Thoracic aorta (tissue), 2 donors: ENCODE measurements at places on chromosomes 3 and 15.

- DNase-seq, result no peak
Observed at GRCh38 chr15:101044625-101045235, 125.6 kb downstream of the LRRK1 start.

GRCh38 chr3:50194903-50195500 lies 3.6 kb downstream of the GNAT1 start:
- DNase-seq, result no peak

GRCh38 chr3:21901484-21901883 lies 150.5 kb upstream of the ZNF385D start:
- DNase-seq, result no peak

- peak; percentile 77 for DNase-seq
Observed at GRCh38 chr3:72338942-72339669, 509.1 kb downstream of the SHQ1 start.

DNA sequence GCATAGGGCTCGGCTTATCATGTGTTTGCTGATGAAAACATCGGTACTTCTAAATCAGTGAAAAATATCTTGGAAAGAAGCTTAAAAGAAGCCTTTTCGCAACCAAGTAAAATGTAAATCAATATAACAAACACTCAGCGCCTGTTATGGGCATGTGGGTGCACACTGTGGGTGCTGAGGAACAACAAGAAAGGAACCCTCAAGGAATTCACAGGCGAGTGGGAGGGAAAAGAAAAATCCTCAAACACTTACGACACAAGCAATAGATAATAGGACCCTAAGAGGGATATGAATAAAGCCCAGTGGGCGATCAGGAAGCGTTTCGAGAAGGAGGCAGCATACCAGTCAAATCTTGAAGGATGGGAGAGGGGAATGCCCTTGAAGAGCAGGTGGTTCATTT lies 21.9 kb downstream of the GLDN start:
- no peak for DNase-seq

DNA sequence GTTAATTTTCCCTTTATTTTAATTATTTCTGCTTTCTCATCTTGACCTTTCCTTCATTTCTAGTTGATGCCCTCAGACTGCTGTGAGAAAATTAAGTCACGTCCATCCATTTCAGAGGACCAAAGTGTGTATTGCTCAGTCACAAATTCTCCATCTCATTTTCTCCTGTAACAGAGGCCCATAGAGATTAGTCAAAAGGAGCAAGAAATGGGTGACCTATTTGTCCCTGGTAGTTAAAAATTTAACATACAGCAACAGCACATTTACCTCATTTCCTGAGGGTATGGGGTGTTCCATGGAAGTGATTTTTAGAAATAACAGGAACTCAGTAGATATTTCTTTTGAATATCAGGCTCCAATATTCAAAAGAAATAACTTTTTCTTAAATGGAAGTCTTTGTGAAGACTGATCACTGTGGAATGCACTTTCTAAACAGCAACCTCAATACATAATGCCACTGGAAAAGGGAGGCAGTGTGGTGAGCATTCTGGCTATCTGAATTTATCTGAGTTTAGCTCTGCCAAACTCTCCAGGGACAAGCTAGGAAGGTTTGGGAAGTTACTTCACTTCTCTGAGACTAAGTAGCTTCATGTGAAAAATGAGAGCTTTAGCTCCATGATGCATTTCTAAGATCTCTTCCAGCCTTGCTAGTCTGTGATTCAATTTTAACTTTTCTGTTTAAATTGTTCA lies 808.2 kb downstream of the SQOR start:
- no peak for DNase-seq

GRCh38 chr15:52745326-52746161 lies 44.6 kb downstream of the ONECUT1 start:
- DNase-seq, result no peak

GRCh38 chr3:156915372-156915771 lies 89.2 kb downstream of the LEKR1 start:
- DNase-seq, result no peak

GRCh38 chr3:197353867-197354567 lies 55.6 kb upstream of the DLG1 start:
- DNase-seq, result no peak

DNA sequence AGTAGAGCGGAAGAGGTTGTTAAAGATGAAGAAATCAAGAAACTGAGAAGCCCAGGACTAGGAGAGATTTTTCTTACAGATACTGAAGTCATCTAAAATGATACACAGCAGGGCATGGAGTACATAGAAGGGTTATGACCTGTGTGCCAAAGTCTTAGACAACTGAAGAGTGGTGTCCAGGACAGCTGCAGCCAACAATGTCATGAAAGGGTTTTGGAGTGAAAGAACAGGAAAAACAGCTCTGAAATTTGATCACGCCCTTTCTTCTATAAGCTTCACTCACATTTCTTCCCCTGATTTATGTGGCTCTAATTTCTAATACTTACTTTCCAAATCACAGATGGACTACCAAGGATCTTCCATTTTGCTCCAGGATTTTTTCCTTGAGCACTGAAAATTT lies 3.0 kb downstream of the CFAP20DC start:
- DNase-seq, result no peak

DNA sequence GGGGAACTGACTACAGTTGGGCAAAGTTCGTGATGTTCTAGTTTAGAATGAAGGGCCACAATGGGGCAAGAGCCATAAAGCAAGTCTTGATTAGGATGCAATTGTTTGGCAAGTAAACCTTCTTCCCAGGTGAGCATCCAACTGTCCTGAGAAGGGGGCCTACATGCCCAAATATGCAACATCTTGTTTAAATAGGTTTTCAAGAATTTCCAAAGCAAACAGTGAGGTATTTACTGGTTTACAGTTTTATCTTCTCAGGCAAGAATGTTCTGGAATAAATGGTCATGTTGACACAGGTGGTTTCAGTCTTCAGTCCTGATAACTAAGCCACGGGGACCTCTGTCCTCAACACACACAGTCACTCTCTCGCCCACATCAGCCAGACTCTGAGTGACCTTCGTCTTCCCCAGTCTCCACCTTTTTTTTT lies 90.3 kb upstream of the FAM174B start:
- DNase-seq, result no peak

GRCh38 chr3:161852744-161853143 lies 356.1 kb downstream of the OTOL1 start:
- no peak for DNase-seq

GRCh38 chr15:77909182-77909940 lies 168.2 kb downstream of the TBC1D2B start:
- no peak for DNase-seq

- no peak for DNase-seq
Observed at GRCh38 chr15:66573719-66574595, 8.2 kb upstream of the LCTL start.

- no peak for DNase-seq
Observed at GRCh38 chr3:46272028-46272451, 29.8 kb downstream of the CCR3 start.

GRCh38 chr3:158727206-158728060 lies 4.8 kb downstream of the RARRES1 start:
- DNase-seq, result no peak

DNA sequence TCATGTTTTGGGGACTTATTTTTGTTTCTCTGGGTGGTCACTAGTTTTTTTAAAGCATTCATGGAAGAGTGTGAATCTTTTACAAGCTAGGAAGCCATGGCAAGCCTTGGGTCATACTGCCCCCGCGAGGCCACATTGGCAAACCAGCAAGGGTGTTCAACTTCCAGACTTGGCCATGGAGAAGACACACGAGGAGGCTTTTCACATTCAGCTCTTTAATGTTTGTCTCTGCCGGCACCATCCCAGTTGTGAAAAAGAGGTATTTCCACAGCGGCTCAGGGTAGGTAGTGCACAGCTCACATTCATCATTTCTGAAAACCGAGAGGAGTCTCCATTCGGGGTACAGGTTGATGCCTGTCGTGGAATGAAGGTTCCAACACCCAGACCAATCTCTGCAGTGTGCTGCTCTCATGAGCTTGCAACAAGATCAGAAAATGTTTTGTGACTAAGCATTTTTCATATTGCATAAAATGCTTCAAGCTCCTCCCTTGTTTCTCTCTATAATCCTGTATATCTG lies 7.7 kb downstream of the CCR5 start:
- no peak for DNase-seq

DNA sequence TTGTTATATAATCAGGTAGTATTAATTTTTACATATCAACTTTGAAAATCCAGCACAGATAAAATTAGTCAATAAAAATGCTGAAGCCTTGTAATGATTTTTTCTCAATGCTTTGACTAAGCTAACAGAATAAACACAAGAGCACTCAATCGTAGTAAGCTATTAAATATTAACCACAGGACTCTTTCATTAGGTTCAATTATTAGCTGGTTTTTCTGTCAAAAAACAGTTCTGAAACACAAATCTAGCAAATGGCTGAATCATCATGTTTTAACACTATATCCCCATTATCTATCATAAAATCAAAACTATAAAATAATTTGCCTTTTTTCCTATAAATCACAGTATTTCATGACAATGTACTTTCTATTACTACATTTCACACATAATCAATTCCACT lies 69.6 kb downstream of the PLOD2 start:
- no peak for DNase-seq

GRCh38 chr3:134879990-134880389 lies 84.9 kb downstream of the EPHB1 start:
- DNase-seq, result no peak

DNA sequence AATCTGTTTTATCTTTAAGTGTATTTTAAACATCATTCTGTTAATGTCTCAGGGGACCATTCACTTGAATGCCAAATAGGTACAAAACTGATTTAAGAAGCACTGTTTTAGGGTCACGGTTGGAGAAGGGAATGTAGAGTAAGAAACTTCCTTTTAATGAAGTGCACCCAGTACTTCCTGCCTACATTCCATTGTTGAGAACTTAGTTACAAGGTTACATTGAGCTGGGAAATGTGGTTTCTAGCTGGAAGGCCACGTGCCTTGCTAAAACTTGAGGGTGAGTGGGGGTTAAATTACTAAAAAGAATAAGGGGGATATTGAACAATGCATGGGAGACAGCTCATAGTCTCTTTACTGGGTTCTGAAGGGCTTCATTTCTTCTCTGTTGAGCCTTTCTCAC lies 78.3 kb upstream of the TBC1D5 start:
- DNase-seq, result no peak

- DNase-seq, result no peak
Observed at GRCh38 chr3:69948246-69948862, 51.2 kb upstream of the SAMMSON start.

- DNase-seq, result no peak
Observed at GRCh38 chr3:69510481-69511030, 124.7 kb upstream of the FRMD4B start.

- DNase-seq, result no peak
Observed at GRCh38 chr3:71001303-71001830, 582.2 kb downstream of the FOXP1 start.

DNA sequence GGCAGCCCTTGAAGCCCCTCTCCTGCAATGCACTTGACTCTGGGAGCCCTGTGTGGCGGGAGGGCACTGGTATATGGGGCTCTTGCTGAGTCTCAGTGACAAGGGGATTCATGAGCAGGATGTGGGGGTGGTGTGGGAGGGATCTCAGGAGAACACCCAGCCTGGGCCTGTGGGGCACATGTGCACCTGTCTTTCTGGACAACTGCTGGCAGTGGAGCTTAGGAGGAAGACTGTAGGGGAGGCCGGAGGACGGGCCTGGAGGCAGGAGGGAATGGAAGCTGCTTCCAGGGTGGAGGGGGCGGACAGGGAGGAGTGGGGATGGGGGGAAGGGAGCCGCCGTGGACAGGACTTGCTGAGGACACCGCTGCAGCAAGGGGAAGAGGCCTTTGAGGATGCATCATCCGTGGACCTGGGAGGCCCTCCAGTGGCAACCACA lies 10.8 kb upstream of the SNRPA1 start:
- no peak for DNase-seq

- DNase-seq, result no peak
Observed at GRCh38 chr15:86555098-86555497, 475.4 kb downstream of the AGBL1 start.

DNA sequence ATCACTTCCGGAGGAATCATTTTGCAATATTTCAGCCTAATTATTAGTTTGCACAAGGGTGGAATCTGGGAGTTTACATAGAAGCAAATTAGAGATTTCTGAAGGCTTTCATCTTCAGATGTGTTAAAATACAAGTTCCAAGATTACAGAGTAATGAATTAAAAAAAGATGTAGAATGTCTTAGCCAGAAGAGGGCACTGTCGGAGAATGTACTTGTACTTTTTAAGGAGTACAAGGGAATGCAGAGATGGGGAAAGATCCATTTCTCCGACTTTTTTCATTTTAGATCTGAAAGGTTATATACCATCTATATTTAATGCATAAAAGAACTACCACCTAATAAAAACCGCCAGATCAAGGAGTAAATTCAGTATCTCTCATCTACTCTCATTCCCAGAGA lies 43.1 kb upstream of the WDR5B start:
- no peak for DNase-seq

DNA sequence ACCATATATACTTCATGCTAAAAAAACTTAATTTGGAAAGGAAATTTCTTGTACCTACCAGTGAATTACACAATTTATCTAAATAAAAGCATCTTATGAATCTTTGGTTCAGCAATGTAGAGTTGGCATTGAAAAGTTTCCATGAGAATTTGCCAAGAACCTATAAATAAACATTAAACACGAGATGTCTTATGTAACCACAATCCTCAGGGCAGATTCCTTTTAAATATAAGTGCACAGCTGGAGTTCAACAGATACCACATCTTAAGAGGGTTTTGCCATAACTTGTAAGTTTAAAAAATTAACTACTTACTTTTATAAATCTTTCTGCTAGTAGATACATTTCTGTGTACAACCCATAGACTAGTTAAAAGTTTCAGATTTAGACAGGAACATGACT lies 499.3 kb upstream of the ARRDC4 start:
- no peak for DNase-seq

DNA sequence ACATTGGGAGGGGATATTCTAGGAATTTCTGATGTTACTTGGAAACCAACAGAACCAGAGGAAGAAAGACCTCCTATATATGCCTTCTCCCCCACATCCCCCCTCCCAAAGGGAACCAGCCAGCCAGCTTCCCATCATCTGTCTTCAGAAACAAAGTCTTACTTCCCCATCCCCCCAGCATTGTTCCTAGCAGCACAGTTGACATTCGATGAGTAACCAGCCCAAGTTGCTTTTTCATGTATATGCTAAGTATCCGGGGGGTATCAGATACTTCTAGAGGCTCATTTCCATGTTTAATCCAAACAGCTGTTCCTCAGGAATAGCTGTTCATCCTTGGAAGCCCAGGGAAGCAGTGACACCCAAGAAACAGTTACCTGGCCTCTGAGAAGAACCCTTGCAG lies 16.0 kb downstream of the RMDN3 start:
- no peak for DNase-seq

GRCh38 chr3:134163096-134163495 lies 87.6 kb downstream of the RYK start:
- DNase-seq, result no peak

DNA sequence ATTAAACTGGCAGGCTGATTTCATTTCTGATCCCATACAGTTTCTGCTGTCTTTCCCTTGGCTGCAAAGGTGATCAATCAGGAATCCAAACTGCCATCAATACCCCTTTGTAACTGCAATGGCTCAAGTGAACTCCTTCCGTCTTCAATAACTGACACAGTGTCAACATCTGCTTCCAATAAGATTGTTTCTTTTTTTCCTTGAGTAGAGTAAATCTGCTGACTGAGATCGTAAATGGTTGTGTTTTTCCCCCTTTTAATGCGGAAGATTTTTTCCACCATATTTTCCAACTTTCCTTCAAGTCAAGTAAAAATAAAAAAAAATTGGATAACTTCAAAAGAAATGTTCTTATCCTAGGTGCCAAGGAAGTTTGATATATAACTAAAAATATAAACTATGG lies 48.7 kb downstream of the VGLL3 start:
- no peak for DNase-seq
